ENCODE measurements at places on chromosomes 6 and 20.

DNA sequence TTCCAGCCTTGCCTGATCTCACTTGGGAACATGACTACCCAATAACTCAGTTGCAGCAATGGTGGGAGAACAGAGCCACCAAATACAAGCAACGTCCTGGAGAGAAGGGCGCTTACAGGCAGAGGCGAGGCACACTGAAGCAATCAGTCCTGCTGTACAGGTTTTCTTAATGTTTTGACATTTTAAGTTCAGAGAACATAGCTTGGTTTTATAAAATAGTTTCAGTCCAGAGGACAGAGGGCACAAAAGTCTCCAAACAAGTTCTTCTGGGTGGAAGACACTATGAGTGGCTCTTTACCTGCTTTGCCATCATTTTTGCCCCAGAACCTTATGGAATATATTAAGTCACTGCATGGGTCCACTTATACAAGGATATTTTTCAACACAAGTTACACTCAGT lies 103.4 kb upstream of the KCNG1 start:
- no peak for DNase-seq

DNA sequence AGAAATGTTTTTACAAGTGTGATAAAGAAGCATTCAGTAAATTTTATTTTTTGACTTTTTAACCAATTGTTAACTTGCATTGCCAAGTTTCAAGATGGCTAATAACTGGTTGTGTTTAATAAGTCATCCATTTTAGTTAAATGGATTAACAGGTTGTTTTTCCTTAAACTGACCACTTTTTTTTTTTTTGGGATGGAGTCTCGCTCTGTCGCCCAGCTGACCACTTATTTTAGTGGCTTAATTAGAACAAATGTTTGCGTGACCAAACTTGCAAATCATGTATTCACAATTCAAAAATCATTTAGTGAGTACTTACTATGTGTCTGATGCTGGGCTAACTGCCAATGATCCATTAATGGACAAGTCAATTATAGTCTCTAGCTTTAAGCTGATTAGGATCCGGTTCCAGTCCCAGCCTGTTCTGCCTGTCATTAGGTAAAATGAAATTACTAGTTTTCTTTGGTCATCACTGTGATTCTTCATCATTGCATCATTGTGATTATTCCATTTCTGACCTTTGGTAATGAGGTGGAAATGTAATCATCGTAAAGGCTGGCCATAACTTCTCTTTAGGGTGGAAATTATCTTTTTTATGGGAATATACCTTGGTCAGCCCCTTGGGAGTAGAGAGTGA lies 729.2 kb upstream of the MARCKS start:
- peak; percentile 23 for DNase-seq

DNA sequence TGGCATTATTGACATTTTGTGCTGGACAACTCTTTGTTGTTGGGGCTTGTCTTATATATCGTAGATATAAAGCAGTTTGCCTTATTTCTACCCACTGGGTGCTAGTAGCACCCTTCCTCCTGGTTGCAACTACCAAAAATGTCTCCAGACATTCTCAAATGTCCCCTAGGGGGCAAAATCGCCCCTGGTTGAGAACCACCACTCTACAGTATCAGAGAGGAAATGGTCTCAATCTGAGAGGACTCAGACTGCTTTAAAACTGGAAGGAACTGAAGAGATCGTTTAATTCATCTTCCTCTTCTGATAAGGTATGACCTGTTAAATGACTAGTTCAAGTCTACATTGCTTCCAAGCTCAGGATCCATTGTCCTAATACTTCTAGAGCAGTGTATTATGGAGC lies 14.9 kb downstream of the SH3BGRL2 start:
- DNase-seq: no peak

DNA sequence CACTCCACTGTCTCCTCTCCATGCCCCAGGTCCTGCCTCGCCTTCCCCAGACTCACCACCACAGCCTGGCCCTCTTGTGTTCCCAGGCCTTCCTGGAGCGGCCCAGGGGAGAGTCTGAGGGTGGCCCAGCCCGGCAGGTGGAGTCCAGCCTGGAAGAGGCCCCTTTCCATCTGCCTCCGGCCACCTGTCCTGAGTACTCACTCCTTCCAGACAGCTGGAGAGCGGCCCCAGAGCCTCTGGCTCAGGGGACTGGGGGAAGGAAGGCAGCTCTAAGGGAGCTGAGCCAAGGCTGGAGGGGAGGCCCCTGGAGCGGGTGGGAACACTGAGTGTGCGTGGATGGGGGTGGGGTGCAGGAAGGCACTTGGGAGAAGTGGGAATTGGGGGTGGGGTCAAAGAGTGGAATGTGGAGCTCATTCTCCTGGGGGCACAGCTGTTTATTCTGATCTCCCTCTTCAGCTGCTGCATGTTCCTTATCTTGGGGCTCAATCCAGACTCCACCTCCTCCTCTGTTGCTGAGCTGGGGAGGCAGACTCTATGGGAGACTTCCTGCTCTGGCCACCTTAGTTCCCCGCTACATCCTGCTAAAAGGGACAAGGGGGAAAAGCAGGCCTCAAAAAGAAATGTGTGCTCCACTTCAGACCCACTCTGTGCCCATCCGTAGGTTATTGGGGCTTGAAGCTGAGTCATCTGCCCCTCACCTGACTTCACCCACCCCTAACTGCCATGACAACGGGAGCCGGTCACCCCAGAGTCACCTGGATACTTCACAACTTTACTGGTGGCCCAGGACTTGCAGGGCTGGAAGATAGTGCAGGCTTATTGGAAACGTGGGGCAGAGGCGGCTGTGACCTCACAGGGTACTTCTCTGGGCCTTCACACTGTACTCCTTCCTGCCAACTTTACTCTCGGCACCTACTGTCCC lies 19.5 kb upstream of the TAF8 start:
- peak; percentile 76 for DNase-seq

DNA sequence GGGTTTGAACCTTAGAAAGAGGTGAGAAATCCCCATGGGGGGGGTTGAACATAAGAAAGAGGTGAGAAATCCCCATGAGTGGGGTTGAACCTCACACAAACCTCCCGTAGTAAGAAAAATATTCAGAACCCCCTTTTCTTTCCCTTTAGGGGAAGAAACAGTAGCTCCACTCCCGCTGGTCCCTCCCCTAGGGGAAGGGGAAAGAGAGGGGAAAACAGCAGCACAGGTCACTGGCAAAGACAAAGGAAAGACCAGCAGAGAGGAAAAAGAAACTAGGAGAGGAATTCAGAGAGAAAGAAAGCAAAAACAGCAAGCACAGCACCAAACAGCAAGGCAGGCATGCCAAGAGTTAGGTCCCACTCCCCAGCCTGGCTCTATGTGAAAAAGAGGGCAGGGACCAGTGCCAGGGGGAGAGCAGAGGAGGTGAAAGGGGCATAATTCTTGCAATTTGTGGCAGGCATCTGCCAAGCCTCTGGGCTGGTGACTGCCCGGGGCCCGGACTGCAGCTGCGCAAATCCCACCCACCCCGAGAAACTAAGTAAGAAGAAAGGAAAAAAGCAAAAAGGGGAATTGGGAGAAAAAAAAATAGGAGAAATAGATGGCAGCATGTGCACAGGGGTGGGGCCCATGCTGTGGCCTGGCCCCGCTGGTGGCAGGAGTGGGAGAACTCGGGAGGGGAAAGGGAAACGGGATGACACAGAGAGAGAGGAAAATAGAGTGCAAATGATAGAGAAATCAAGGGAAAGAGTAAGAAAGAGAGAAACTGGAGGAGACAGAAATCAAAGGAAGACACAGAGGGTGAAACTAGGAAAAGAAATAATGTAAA lies 15.1 kb upstream of the GOPC start:
- no peak for DNase-seq

DNA sequence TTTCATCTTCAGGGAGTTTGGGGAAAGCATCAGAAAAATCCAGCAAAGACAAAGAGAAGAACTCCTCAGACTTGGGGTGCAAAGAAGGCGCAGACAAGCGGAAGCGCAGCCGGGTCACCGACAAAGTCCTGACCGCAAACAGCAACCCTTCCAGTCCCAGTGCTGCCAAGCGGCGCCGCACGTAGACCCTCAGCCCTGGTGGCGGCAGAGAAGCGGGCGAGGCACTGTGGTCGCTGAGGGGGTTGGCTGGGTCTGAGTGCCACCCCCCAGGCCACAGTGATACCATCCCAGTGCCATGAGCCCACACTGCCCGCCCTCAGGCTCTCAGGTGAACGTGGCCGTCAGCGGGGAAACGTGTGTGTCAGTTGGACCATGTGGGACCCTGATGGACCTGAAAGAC lies 3.2 kb downstream of the MRGBP start:
- no peak for DNase-seq

DNA sequence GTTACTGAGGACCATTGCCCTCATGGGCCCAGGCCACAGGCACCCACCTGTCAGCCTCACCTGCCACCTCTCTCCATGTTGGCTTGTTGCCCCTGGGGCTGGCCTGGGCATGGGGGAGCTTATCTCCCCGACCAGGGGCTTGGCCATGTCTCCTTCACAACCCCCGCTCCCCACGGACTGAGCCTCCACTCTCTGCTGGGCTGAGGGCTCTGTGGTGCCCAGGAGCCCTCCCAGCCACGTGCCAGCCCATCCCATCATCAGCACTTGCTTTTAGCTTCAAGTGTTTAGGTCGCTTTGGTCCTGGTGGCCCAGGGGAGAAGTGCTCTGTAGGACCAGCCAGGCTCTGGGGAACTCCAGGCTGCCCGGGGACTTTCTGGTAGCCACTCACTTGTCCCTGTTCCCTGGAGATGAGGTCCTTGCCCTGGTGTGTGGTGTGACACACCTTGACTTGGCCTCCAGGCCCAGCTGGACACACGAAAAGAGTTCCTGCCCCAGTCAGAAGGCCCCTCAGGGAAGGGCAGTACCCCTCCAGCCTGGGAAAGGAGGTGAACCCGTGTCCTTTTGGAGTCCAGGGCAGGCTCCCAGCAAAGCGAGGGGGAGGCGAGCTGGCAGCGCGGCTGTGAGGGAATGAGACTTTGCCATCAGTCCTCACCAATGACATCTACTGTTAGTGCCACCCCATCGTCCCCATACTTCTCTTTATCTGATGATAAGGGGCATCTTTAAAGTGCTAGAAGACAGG lies 352.6 kb downstream of the ZFAND3 start:
- DNase-seq: no peak

DNA sequence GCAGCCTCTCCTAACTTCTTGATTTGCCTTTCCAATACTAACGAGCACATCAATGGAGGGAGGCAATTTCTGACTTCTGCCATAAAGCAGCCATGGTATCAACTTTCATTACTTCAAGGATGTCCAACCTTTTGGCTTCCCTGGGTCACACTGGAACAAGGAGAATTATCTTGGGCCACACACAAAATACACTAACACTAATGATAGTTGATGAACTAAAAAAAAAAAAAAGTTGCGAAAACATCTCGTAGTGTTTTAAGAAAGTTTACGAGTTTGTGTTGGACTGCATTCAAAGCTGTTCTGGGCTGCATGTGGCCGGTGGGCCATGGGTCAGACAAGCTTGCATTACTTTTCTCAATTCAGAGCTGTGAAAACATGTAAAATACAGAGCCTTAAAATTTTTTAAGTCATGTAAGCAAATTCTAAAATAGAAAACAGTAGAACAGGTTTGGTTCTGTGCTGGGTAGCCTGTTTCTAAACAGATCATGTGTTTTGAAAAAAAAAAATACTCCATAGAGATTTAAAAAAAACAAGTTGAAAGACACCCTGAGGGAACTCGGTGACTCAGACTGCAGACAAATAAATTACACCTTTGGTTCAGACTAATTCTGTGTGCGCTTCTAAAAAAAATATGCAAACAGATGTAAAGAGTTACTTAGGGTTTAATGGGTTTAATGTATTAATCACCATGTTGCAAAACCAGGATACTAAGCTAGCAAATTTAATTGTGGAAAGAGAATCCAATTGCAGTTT lies 43.6 kb upstream of the SLC22A23 start:
- DNase-seq: no peak

DNA sequence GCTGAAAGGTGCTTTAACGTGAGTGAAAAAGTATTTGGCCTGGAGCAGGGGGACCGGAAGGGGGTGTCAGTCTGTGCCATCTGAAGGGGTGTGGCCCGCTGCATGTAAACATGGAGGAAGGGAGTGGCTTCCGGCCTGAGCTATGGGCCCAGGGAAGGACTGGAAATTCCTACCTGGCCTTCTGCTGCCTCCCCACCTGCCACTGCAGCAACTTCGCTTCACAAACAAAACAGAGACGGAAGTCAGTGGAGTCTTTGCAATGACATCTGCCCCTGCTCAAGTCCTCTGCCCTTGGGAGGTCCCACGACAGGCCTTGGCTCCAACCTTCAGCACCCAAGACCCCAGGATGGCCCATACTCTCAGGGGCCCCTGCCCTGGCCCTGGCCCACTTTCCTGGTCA lies 28.1 kb upstream of the FOXP4 start:
- DNase-seq: no peak

All from WERI-Rb-1 (cell line).